ENCODE measurements at places on chromosomes 12 and 14. TPM values are rescaled to one million over a fixed set of nuclear protein-coding genes. Genes with fewer than 3 reads are reported as not detected.

MYH6 gene
- not detected for polyA plus RNA-seq

CPM gene
- not detected for polyA plus RNA-seq

NTS gene
- not detected for polyA plus RNA-seq

LALBA gene
- not detected for polyA plus RNA-seq

SMOC1 gene
- 0.23 TPM for polyA plus RNA-seq

PLD4 gene
- not detected for polyA plus RNA-seq

Data from Purkinje cell (primary cell).